Activated CD8-positive, alpha-beta memory T cell treated with anti-CD3 and anti-CD28 coated beads for 4 hours (primary cell): ENCODE measurements at places on chromosomes 6 and 20.
A peak's percentile ranks its signal among the peaks of the same experiment; 100 is the strongest.

DNA sequence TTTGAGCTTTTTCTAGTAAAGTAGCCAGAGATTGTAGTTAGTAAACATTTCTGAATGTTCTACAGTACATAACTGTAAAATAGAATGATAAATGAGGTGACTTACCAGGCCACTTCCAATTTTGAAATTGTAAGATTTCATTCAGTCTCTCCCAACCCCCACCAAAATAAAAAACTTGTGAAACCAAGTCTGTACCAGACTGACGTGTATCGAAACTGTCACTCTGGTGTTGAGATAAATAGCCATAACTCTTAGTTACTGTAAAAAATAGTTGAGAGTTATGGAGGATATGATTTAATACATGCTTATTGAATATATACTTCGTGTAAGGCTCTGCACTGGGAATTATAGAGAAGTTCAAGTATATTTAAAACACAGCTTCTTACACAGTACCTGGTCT, 455.7 kb downstream of the PLCB1 start:
- DNase-seq, result no peak

DNA sequence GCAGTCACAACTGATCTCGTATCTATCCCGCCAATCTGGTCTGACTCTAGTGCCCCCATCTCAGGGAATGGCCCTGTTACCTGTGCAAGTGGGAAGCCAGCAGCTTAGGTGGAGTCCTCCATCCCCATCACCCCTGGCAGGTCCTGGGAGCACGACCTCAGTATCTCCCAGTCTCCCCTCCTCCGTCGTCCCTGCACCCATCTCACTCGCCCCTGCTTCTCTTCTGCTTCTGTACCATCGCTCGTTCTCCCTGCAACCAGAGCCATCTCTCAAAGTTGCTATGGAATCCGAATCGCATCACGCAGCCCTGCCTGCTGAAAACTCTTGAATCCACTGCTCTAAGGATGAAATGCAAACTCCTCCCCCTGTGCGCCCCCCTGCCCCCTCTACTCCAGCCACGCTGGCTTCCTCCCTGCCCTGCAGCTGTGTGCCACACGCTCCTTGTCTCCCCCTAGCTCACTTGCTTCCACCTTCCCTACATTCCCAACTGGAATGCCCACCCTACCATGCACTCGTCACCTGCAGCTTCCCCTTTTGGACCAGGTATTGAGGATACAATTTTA, 64.0 kb upstream of the PTGIS start:
- no peak for DNase-seq

DNA sequence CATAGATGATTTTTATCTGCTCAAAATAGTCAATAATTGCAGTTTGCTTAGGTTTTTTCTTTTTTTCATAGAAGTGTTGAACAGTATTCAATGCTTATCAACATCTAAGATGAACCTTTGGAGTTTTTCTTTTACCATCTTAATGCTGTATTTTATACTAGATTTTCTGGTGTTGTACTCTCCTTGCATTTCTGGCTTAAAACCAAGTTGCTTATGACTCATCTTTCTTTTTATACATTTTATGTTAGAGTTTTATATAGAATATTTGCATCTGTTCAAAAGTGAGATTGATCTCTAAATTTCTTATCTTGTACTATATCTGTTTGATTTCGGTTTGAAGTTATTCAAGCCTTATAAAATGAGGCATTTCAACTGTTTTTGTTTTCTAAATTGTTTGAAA, 232.5 kb downstream of the RFPL4B start:
- DNase-seq, result no peak

GRCh38 chr6:161412795-161413194, 138.9 kb upstream of the AGPAT4 start:
- DNase-seq, result no peak

GRCh38 chr20:33291416-33291815, 8.4 kb downstream of the BPIFB1 start:
- no peak for DNase-seq

GRCh38 chr6:71091167-71091566, 134.3 kb upstream of the B3GAT2 start:
- DNase-seq, result no peak

- no peak for DNase-seq
Measured at GRCh38 chr20:63736893-63737694, 630 bp downstream of the LIME1 start.

DNA sequence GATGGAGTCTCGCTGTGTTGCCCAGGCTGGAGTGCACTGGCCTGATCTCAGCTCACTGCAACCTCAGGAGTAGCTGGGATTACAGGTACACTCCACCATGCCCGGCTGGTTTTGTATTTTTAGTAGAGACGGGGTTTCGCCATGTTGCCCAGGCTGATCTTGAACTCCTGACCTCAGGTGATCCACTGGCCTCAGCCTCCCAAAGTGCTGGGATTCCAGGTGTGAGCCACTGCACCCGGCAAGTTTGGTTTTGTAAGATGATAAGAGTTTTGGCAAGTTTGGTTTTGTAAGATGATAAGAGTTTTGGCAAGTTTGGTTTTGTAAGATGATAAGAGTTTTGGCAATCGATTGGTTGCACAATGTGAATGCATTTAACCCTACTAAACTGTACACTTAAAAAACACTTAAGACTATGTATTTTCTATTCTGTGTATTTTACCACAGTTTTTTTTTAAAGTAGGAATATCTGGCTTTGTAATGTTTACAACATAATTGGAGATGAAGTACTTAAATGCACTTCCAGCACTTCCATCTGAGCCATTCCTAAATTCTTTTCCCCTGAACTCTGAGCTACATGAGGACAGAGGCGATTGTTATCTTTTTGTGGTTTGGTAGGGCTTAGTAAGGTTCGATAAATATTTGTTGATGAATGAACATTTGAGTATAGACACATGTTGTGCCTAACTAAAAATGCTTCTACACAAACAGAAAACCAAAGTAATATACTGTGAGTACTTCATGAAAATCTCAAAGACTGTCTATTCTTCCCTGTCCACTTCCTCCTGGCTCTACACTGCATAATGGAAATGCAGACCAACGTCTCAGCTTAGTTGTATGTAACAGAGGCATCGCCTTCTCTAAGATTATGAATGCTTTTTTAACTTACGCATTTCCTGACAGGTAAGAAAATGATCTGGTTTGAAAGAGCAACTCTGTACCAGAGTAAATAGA, 18.8 kb downstream of the SAMHD1 start:
- DNase-seq, result no peak

GRCh38 chr6:31749301-31750036, 9.7 kb downstream of the MSH5 start:
- DNase-seq, result no peak

DNA sequence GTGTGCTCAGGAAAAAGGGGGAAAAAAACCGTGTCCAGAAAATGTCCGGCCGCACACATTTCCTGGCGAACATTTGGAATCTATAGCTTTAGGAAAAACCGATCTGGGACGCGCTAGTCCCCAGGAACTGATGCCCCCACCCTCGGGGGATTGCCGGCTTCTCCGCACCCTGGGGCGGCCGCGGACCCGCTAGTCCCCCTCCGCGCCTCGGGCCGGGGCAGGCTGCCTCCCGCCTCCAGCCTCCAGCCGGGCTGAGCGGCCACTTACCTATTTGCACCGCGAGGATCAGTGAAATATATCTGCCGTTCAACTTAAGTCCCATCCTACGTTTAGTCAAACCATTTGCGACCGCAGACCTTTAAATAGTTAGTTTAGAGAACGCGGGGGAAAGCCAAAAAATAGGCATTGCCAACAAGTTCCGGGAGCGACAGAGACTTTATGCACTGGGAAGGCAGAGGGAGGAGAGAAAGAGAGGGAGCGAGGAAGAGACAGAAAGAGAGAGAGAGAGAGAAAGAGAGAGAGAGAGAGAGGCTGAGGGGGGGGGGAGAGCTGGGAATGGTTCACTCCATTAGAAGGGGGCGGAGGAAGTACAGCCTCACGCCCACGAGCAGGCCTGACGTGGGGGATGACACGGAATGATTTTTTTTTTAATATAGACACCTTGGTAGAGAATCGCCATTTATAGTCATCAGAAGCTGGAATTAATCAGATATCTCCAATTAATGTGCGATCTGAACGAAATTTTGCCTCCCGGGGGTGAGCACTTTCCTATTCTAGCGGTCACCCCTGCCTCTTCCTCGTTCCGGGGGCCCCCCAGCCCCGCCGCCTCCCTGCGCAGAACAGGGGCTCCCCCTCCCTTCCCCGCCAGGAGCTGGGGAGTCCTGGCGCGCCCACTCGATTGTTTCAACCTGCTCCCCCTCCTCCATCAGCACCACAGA, at the start of gene NRN1:
Gene NRN1, minus strand, starts transcription at position 498 of the 938 bp plus-strand sequence. Its CDS starts 176 bp downstream, at position 322.
- DNase-seq, result no peak

GRCh38 chr6:157669747-157670216, 153.3 kb upstream of the SNX9 start:
- no peak for DNase-seq

- no peak for DNase-seq
Measured at GRCh38 chr6:8432614-8433013, 2.7 kb downstream of the SLC35B3 start.

DNA sequence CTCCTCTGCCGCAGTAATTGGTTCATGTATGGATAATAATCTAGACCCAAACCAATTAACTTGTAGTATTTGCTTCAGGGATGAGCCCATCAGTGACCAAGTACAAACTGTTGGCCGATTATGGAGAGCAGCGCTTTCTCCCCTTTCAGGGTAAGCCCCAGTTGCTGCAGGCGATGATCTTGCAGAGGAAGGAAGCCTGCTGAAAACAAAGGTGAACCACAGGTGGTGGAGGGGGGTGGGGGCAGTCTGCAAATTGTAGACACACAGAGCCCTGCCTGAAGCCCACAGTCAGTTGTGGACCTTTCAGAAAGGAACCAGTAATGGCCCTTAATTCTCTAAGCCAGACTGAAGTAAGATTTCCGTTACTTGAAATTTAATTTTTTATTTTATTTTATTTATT, 167.9 kb upstream of the JARID2 start:
- no peak for DNase-seq

DNA sequence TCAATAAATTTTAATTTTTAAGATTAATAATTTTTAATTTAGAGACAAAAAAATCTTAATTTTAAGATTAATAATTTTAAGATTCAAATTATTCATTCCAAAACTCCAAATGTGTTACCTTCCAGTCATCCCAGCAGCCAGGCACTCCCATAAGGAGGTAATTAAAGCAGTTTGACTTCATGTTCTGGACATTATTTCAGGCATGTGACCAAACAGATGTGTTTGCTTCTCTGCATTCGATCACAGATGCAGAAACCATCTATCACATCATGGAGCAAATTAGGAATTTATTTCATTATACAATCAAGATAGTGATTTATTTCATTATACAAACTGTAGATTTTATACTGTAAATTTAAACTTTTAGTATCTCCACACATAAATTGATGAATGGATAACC, 150.3 kb downstream of the AKAP7 start:
- DNase-seq, result no peak

DNA sequence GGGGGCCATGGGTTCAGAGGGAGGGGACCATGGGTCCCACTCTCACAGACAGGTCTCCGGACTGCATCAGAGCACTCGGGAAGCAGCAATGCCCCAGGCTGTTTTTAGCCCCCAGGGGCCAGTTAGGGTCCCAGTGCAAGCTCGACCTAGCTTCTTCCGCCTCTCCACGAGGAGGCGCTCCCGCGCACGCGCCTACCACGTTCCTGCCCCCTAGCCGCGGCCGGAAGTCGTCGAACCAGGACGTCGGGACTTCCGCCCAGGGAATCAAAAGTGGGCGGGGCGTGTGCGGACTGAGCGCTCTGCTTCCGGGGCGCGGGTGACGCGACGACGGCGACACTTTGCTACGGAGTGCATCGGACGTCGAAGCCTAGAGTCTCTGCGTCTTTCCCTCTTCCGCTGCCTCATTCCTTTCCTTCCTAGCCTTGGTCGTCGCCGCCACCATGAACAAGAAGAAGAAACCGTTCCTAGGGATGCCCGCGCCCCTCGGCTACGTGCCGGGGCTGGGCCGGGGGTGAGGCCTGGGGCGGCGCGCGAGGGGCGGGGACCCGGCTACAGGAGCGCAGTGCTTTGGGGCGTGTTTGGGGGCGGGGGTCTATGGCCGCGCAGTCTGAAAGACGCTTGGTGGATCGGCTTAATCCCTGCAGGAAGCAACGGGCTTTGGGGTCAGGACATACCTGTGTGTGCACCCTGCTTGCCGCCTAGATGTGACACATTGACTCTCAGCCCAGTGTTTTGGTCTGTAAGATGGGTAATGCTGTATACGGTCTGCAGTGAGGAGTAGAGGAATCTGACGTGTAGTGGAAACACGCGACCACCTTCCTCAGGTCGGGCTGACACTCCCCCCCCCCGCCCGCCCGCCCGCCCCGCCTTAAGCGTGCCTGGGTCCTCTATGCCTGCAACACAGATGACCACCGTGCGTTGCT, at the start of gene PRPF6:
Gene PRPF6, plus strand, starts transcription at position 327 of the 923 bp plus-strand sequence. Its CDS starts 114 bp downstream, at position 441.
- peak; percentile 91 for DNase-seq

DNA sequence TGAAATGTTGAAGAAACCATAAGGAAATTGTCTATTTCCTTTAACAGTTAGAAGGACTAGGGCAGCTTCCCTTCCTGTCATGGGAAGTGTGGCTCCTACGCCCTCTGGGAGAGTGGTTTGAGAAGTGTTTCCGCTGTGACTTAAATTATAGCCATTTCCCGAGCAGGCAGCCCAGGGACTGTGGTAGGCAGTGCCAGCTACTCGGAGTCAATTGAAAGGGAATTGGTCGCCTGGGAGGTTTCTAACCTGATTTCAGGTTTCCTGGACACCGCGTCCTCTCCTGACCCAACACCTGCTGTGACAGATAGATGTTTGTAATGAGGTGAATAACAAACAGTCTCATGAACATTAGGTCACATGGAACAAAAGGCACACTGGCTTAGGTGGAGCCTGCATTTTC, 256.1 kb upstream of the PLCB4 start:
- no peak for DNase-seq

DNA sequence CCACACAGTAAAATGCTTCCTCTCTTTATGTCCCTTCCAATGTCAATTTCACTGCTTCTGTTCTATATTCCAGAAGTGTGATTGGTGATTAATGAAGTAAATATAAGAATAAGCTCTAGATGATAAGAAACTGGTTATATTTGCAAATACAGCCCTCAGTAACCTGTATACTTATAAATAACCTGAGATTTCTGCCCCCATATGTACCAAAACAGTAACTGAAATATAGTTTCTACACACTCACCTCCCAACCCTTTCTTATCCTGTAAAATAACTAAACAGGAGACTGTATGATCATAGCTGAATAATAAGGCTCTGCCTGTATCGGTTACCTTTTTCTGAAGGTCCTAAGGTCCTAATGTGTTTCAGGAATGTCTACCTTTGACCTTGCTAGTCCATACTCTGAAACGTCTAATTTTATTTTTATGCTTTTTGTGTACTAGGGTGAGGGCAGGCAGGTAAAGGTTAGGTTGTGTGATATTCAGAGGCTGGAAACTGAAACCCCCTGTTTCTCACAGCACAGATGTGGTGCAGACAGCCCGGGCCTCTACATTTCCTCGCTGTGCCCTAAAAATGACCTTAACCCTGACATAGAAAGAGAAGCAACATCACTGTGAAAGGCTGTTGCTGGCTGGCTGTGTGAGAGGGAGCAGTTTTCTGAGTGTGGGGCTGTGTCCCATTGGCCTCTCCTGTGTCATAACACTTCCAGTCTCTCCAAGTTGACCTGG, 378.8 kb downstream of the CENPW start:
- no peak for DNase-seq

- no peak for DNase-seq
Measured at GRCh38 chr6:45657226-45657625, 279.5 kb upstream of the SUPT3H start.

- DNase-seq, result no peak
Measured at GRCh38 chr6:137099689-137100403, 55.1 kb upstream of the IL20RA start.
